ENCODE measurements at places on chromosomes 6 and 20.

DNA sequence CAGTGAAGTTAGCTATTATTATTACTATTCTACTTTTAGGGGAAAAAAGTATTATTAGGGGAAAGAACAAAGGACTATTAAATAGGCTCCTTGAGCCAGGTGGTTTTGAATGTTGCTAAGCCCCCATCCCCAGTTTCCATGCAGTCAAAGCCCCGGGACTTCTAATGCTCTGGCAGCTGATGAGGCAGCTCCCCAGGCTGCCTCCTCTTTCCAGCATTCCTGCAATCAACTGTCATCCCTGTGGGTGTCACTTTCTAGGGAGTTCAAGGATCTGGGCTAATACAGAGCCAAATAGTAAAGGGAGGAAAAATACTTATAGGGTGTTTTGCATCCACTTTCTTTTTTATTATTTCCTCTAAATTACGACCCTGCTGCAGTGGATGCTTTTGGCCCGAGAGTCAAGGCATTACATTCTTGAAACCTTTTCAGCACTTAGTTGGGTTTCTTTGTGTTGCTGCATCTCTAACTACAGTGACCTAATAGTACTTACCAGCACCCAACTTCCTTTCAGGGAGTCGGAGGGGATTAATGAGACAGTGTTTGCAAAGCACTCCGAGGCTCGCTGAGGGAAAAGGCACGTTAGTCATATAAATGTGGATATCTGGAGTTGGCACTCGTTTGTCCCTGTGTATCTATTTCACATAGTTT, 303.9 kb upstream of the MAP3K7 start:
- no peak for DNase-seq

DNA sequence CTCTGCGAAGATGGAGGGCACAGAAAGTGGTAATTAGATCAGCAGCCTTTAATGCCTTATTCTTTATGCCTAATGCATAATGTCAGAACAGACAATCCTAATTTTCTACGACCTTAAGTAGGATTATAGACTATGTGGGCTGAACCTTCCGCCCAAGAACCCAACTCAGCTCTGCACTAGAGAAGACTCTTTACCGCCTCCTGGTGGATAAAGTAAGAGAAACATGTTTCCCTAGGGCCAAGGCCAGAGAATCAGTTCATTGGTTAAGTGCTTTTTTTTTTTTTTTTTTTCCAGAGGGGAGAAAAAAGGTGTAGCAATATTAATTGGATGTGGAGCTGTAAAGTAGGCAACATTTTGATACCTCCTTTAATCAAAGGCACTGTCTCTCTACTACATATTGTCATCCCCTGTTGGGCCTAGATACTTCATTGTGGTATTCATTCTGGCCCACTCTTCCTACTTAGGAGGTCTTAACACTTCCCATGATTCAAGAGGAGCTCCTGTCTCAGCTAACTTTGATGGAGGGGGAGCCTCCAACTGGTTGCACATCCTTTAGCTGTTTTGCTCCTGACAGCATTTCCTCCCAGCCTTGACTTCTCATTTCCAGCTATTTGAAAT, 124.9 kb upstream of the NRN1 start:
- DNase-seq = no peak

DNA sequence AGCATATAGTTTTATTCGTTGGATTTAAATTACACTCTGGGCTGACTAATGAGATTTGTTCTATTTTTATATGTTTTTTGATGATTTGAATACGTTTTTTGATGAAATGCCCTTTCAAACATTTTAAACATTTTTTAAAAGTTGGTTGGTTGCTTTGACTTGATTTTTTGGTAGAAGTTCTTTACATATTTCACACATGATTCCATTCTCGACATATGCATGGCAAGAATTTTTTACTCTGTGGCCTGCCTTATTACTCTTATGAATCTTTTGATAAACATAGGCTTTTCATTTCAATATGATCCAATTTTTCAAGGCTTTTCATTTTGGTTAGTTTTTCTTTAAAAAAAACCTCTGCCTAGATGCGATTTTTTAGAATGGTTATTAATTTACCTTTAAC, 617.0 kb downstream of the RNF144B start:
- DNase-seq = no peak

DNA sequence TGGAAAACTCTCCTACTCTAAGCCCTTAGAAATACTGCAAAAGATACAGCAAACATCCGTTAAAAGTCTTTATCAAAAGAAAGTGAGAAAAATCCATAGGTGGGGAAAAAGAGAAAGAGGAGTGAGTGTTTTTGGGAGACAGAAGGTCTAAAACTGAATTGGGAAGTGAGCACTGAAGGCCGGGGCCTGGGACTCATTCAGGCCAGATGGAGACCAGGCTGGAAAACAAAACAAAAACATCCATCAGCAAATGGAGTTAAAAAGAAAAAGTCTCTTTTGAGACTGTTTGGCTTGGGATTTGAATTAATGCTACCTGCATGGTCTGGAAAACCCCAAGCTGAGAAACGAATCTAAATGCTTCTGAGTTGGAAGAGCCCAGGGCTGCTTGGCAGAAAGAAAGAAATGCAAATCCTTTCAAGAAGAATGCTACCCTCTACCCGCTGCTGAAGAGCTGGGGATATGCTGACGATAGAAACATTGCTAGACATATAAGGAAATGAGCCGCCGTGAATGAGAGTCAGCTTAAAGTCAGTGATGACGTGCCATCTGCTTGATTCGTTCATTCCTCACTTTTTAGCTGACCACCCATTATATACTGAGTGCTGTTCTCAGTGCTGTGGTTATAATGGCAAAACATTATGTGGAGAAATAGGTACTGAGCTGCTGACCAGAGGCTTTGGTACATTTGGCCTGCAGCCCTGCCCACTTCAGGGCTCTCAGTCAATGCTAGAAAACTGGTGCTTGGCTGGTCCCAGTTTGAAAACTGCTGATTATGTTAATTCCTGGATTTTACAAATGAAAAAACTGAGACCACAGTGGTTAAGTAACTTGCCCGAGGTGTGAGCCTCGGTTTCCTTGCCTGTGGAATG, 28.0 kb upstream of the TULP4 start:
- peak; percentile 41 for DNase-seq

DNA sequence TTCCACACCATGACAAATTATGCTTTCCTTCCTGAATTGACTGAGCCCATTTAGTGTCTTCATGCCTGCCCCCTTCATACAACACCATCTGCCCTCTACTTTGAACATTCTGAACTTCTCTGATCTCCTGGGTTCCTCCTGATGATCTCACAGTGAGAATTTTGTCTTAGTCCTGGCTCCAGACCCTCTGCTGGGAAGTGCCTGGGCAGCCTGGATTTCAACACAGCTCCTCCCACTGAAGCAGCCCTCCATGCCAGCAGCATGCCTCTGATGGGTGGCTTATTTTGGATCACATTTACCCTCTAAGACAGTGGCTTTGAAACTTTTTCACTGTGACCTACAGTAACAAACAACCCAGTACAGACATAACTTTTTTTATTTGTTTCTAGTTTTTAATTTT, 41.5 kb downstream of the DSE start:
- DNase-seq = no peak

DNA sequence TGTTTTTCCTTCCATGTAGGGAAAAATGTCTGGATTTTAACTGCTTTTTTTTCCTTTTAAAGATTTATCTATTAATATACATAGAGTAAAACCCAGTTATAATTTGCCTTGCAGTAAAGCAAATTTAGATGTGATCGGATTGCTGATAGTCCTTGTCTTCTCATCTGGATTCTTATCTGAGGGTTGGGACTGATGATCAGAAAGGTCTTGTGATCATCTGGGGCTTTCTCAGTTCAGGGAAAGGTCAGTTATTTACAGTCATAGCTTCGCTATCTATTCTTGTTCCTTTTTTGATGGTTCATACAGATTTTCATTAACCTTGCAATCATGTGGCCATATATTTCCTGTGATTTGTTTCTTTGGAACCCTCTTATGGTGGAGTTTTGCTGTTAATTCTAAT, 63.8 kb upstream of the CLDN20 start:
- no peak for DNase-seq

DNA sequence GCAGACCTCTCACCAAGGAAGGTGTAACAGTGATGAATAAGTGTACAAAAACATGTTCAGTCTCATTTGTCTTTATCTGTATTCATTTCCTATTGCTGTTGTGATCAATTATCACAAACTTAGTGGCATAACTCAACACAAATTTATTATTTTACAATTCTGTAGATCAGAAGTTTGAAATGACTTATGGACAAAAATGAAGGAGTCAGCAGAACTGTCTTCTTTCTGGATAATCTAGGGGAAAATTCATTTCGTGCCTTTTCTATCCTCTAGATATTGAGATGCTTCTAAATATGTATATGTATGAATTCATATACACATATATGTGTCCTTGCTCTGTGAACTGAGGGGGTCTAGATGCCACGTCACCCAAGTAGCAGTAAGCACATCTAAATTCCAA, 663.1 kb upstream of the MARCKS start:
- DNase-seq = no peak

- no peak for DNase-seq
Observed at GRCh38 chr6:158332237-158332636, 20.0 kb downstream of the TULP4 start.

DNA sequence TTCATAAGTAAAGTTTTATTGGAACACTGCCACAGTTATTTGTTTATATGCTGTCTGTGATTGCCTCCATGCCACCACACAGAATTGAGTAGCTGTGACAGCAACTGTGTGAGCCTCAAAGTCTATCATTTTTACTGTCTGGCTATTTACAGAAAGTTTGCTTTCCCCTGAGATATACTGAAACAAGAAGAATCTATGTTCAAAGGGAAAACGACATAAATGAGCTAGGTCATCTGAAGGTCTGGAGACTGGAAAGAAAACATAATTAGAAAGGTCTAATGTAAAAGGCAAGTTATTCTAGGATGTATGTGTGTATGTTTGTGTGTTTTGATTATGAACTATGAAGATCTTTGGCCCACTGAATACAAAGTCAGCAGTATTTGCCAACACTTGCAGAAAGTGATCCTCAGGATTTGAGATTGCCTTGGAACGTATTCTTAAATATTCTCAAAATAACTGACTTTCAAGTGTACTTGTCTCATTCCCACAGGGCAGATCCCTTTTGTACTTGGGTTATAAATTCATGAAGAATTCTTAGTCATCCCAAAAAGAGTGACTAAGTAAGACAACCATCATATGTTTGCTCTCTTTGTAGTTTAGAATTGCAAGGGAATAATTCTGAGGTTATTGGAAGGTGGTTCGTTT, 677.7 kb downstream of the DOK5 start:
- no peak for DNase-seq

GRCh38 chr20:4108495-4109306, 93.3 kb upstream of the RNF24 start:
- DNase-seq = peak; percentile 41

DNA sequence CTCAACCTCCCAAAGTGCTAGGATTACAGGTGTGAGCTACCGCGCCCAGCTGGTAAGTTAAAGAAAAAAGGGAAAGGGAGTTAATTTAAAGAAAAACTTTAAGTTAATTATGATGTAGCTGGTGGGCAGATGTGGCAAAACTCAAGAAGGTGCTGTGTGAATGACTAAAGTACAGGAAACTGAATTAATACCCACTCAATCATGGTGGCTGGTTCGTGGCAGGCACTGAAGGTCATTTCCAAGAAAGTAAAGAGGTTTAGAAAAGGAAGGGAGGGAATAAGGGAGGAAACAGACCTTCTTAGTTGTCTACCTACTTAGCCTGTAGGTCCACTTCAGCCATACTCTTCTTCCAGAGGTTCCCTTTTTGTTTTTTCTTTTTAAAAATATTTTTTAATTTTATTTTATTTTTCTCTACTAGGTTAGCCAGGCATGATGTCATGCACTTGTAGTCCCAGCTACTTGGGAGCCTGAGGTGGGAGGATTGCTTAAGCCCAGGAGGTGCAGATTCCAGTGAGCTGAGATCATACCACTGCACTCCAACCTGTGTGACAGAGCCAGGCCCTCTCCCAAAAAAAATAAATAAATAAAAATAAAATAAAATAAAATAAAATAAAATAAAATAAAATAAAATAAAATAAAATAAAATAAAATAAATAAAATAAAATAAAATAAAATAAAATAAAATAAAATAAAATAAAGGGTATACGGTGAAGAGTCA, 11.9 kb upstream of the TGM3 start:
- DNase-seq = no peak

- DNase-seq = no peak
Observed at GRCh38 chr20:22464312-22465003, 119.9 kb downstream of the FOXA2 start.

- no peak for DNase-seq
Observed at GRCh38 chr6:113365191-113365590, 492.0 kb upstream of the MARCKS start.

GRCh38 chr20:48822879-48823385, 4.9 kb downstream of the PREX1 start:
- DNase-seq = no peak

DNA sequence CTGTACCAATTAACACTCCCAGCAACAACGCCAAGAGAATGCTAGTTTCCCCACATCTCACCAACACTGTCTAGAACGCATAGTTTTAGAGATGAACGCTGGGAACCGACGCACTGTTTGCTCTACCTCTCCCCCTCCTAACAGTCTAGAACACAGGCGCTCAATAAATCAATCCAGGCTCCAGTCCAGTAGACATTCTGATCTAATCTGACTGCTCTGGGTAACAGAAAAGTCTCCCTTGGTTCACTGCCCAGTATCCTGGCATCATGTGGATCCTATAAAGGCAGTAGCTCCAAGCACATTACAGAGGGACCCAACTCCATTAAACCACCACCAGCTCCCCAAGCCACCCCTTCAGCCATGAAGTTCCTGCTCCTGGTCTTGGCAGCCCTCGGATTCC, at the start of gene DEFB132:
Gene DEFB132, plus strand, starts transcription at position 306 of the 400 bp plus-strand sequence. Its CDS starts 55 bp downstream, at position 361.
- no peak for DNase-seq

- no peak for DNase-seq
Observed at GRCh38 chr6:154157706-154158105, 118.7 kb downstream of the OPRM1 start.

- DNase-seq = no peak
Observed at GRCh38 chr20:16917636-16918035, 169.5 kb downstream of the OTOR start.

GRCh38 chr20:13855613-13856012, 70.8 kb downstream of the NDUFAF5 start:
- DNase-seq = no peak

DNA sequence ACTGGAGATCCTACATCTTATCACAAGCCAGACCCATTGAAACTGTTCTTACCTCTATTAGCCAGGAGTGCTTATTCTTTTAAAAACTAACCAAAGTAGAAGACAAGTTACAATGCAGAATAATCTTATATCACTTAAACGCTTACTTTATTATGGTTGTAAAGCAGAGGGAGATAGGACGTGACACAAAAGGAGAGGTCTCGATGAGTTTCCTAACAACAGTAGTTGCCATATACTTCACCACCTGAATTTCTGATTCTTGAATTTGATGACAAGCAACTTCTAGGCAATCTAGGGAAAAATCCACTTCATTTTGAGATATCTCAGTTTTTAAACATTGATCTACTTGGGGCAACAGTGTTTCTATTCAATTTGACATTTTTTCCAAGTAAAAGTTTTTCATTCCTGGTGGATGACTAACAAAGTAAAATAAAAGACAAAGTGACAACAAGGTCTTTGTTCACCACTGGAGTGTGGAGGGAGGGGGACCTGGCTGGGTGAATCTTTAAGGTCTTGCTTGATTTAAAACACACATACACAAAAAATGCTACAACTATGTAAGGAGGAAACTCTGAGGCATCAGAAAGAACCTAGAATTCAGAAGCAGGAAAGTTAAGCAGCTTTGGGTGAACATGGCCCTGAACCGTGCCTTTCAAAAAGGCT, 110.9 kb downstream of the SMLR1 start:
- DNase-seq = no peak

GRCh38 chr20:53937339-53937741, 133.1 kb downstream of the BCAS1 start:
- no peak for DNase-seq

Data from brain pericyte (primary cell).